Large intestine (tissue), 12 donors: ENCODE measurements at places on chromosomes 3 and 15. TPM values are rescaled to one million over a fixed set of nuclear protein-coding genes. Genes with fewer than 3 reads are reported as not detected.
A peak's percentile ranks its signal among the peaks of the same experiment; 100 is the strongest.

Gene RTP1
- polyA plus RNA-seq, result 0.12 TPM

Gene IL5RA
- 0.28 TPM for polyA plus RNA-seq

Gene ADAMTS17
- 3.7 TPM for polyA plus RNA-seq

Gene MESP2
- polyA plus RNA-seq, result 0.30 TPM

Gene HTR3D
- not detected for polyA plus RNA-seq

Gene RHOV
- 0.54 TPM for polyA plus RNA-seq

Gene RTP4
- polyA plus RNA-seq, result 15.8 TPM

Gene ACTC1
- polyA plus RNA-seq, result 15.3 TPM

Gene CHP1
- polyA plus RNA-seq, result 55.8 TPM

Gene PAQR5
- 3.4 TPM for polyA plus RNA-seq

Gene PATL2
- 2.3 TPM for polyA plus RNA-seq

Gene WDR49
- polyA plus RNA-seq, result 0.13 TPM

Gene DUSP7
- 9.6 TPM for polyA plus RNA-seq

GRCh38 chr3:127212231-127212630 is 19.3 kb downstream of the PRR23E start:
- H3K27me3 ChIP-seq, result peaks cover 7% of the 10 kb centered on the region
- H3K4me3 ChIP-seq, result no peak overlapping the region
- no peak for DNase-seq
- no peaks in the 10 kb centered on the region for H3K36me3 ChIP-seq

DNA sequence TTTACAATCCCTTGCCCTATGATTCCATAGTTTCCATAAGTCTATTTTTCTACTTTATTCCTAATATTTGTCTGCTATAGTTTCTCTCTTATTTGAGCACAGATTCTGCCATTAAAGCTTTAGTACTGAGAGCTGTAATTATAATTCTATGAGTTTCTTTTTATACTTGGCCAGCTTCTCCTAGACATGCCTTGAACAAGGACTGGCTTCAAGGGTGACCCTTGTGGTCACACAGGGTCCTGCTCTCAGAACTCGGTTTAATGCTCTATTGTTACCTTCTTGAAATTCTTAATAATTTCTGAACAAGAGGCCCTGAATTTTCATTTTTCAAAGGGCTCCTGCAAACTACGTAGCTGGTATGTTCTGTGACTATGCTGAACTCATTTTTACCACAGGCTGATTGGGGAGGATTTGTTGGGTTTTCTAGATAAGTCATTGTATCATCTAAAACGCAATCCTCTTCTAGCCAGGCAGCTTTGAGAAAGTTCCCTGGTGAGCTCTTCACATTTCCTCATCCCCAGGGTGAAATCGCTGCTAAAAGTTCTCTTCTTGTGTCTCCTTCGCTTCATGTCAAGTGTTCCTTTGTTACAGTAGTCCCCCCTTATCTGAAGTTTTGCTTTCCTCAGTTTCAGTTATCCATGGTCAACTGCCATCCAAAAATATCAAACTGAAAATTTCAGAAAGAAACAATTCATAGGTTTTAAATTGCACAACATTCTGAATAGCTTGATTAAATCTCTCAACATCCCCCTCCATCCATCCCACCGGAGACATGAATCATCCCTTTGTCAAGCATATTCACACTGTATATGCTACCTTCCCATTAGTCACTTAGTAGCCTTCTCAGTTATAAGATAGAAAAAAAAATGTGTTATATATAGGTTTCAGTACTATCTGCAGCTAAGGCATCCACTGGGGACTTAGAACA is 12.6 kb upstream of the PLCL2 start:
- no peak for DNase-seq
- H3K4me3 ChIP-seq, result no peak overlapping the region
- no peak overlapping the region for H3K27ac ChIP-seq

- peak; percentile 50 for DNase-seq
- H3K4me1 ChIP-seq, result no peaks in the 10 kb centered on the region
- H3K27me3 ChIP-seq, result no peaks in the 10 kb centered on the region
- no peaks in the 10 kb centered on the region for H3K36me3 ChIP-seq
- peak overlapping the region; percentile 65 for H3K4me3 ChIP-seq
These were observed 794 bp downstream of the ARPP19 start for GRCh38 chr15:52567871-52568600.

- H3K36me3 ChIP-seq, result no peaks in the 10 kb centered on the region
- H3K27me3 ChIP-seq, result no peaks in the 10 kb centered on the region
- no peak for DNase-seq
- no peak overlapping the region for H3K27ac ChIP-seq
These were observed 76.0 kb downstream of the CFAP20DC start for GRCh38 chr3:58973796-58974195.

DNA sequence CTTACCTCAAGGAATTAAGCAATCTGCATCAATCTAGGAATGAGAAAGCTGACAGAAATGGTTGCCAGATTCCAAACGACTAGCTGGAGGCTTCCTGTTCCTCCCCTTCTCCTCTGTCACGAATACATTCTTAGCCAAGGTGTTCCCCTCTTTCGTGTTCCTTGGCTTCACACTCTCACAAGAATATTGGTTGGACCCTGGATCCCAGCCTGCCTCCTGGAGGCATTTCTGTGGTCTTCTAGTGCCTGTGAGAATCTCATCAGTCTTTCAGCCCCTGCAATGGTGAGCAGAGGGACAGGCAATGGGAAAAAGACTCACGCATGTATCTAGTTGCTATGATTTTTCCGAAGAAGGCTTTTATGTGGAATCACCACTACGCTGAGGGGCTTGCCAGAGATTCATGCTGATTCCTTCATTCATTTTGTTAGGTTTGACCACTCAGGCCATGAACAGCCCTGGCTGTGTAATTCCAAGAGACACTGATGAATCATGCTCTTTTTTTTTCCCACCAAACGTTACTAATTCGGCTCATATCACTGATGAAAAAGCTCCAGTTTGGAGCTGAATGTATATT is 1.6 kb upstream of the P3H2 start:
- H3K4me3 ChIP-seq, result no peak overlapping the region
- peaks cover 6% of the 10 kb centered on the region for H3K4me1 ChIP-seq
- peaks cover 26% of the 10 kb centered on the region for H3K27me3 ChIP-seq
- no peak overlapping the region for H3K27ac ChIP-seq

DNA sequence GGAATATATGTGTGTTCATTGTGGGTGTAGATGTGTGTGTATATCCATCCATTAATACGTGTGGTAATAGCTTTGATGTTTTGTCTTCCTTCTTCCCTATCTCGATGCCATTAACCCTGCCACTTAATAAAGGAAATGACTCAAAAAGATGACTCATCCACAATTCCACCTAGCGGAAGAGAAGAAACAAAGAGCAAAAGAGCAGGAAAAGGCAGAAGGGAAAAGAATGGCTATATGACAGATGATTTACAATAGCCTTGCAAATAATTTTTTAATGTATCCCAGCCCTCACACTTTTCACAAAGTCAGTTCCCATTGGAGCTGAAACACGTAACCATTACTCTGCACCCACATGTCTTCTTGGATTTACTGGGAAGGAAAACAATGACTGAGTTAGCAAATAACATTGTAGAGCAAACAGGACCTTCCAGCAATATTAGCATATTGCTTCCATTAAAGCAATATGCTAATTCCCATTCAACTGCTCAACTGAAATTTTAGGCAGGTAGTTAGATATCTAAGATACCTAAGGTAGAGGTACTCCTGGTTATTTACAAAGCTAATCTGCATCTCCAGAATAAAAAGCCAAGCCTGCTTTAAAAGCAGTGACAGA is 197.2 kb downstream of the KCNAB1 start:
- no peak overlapping the region for H3K4me3 ChIP-seq
- DNase-seq, result no peak
- H3K27ac ChIP-seq, result no peak overlapping the region
- H3K27me3 ChIP-seq, result no peaks in the 10 kb centered on the region
- H3K36me3 ChIP-seq, result no peaks in the 10 kb centered on the region

GRCh38 chr15:60017538-60018520 is 13.7 kb downstream of the FOXB1 start:
- H3K4me1 ChIP-seq, result no peaks in the 10 kb centered on the region
- no peak overlapping the region for H3K4me3 ChIP-seq
- H3K36me3 ChIP-seq, result no peaks in the 10 kb centered on the region

DNA sequence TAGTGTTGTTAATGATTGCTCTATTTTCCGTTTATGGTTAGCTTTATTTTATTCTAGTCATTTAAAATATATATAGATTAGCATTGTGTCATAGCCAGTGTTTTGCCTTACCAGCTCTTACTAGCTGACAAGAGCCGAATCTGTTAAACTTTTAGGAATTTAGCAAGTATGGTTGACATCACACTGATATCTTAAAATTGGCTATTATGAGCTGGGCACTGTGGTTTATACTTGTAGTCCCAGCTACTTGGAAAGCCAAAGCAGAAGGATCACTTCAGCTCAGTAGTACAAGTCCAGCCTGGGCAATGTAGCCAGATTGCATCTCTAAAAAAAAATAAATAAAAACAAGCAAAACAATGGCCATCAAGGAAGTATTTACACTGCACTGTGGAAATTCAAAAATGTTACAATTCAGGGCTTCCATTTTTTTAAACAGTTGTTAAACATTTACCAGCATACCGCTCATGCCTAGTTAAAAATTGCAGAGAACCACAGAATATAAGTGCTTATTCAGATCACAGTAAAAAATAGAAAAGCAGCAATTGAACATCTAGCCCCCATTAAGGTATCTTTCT is 208.4 kb upstream of the CGNL1 start:
- H3K36me3 ChIP-seq, result peaks cover 17% of the 10 kb centered on the region
- DNase-seq, result no peak
- H3K27me3 ChIP-seq, result no peaks in the 10 kb centered on the region
- H3K27ac ChIP-seq, result no peak overlapping the region
- H3K4me3 ChIP-seq, result no peak overlapping the region

DNA sequence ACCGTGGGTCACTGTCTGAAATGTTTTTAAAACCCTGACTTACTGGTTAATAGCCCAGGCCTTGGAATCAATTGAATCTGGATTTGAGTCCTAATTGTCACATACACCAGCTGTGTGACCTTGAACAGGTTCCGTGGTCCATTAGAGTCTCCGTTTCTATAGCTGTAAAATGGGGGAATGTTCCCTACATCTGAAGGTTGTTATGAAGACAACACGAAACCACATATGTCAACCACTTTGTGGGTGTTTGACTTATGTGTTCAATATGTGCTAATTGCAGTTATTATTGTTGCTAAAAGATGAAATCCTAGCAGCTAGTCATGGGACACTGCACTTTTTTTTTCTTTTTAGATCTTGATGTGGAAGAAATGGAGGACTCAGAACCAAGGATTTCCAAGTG is 35.3 kb downstream of the ZBTB38 start:
- peaks cover 41% of the 10 kb centered on the region for H3K36me3 ChIP-seq
- no peak for DNase-seq
- H3K27ac ChIP-seq, result no peak overlapping the region
- H3K27me3 ChIP-seq, result no peaks in the 10 kb centered on the region
- peaks cover 25% of the 10 kb centered on the region for H3K4me1 ChIP-seq

GRCh38 chr15:94412979-94413746 is 181.8 kb downstream of the MCTP2 start:
- no peak overlapping the region for H3K4me3 ChIP-seq
- no peaks in the 10 kb centered on the region for H3K4me1 ChIP-seq
- H3K36me3 ChIP-seq, result no peaks in the 10 kb centered on the region
- DNase-seq, result peak; percentile 58
- H3K27ac ChIP-seq, result no peak overlapping the region
- H3K27me3 ChIP-seq, result no peaks in the 10 kb centered on the region

- H3K36me3 ChIP-seq, result no peaks in the 10 kb centered on the region
- H3K4me3 ChIP-seq, result no peak overlapping the region
- DNase-seq, result no peak
- H3K27me3 ChIP-seq, result no peaks in the 10 kb centered on the region
These were observed 38.8 kb downstream of the RETNLB start for GRCh38 chr3:108718454-108718853.

GRCh38 chr3:65037861-65038260 is 350.1 kb upstream of the ADAMTS9 start:
- H3K27me3 ChIP-seq, result no peaks in the 10 kb centered on the region
- no peak overlapping the region for H3K27ac ChIP-seq
- DNase-seq, result no peak

- no peaks in the 10 kb centered on the region for H3K4me1 ChIP-seq
- DNase-seq, result no peak
These were observed 5.8 kb upstream of the TATDN2 start for GRCh38 chr3:10242182-10243065.

GRCh38 chr3:13932578-13933295 is 52.9 kb upstream of the WNT7A start:
- H3K4me1 ChIP-seq, result no peaks in the 10 kb centered on the region
- DNase-seq, result peak; percentile 39
- H3K27ac ChIP-seq, result no peak overlapping the region
- peak overlapping the region; percentile 44 for H3K4me3 ChIP-seq
- H3K36me3 ChIP-seq, result no peaks in the 10 kb centered on the region

GRCh38 chr3:193593668-193594030 is 641 bp downstream of the OPA1 start:
- H3K4me1 ChIP-seq, result peaks cover 6% of the 10 kb centered on the region
- H3K27ac ChIP-seq, result peak overlapping the region; percentile 79
- H3K4me3 ChIP-seq, result peak overlapping the region; percentile 69
- peak; percentile 14 for DNase-seq

GRCh38 chr15:31484986-31485385 is 158.4 kb downstream of the KLF13 start:
- H3K36me3 ChIP-seq, result no peaks in the 10 kb centered on the region
- H3K4me1 ChIP-seq, result peaks cover 7% of the 10 kb centered on the region
- H3K27me3 ChIP-seq, result peaks cover 65% of the 10 kb centered on the region
- DNase-seq, result no peak
- H3K4me3 ChIP-seq, result no peak overlapping the region
